Fibroblast of upper back skin (primary cell): ENCODE measurements at places on chromosomes 11 and 22.

GRCh38 chr11:76234021-76234415 lies 27.7 kb upstream of the WNT11 start:
- DNase-seq, result peak; percentile 32

- DNase-seq, result peak; percentile 74
Measured at GRCh38 chr11:118845369-118845768, 38.3 kb upstream of the CXCR5 start.

DNA sequence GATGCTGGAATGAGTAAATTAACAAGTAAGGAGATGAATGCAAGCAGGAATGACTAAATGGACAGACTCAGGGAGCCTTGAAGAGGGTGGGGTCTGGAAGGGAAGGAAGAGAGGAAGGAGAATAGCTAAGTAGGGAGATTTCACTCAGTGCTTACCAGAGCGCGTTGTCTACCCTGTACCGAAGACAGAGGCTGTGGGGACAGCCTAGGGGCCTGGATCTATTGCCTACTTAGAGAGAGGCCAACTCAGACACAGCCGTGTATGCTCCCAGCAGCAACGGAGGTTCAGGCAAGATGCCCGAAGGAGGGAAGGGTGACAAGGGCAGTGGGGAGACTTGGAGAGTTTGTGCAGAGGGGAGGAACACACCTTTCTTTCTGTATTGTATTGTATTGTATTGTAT lies at the start of gene FOLR2:
Gene FOLR2, plus strand, starts transcription at position 157 of the 400 bp plus-strand sequence. CDS start 1,791 bp downstream, outside the sequence.
- DNase-seq, result no peak

DNA sequence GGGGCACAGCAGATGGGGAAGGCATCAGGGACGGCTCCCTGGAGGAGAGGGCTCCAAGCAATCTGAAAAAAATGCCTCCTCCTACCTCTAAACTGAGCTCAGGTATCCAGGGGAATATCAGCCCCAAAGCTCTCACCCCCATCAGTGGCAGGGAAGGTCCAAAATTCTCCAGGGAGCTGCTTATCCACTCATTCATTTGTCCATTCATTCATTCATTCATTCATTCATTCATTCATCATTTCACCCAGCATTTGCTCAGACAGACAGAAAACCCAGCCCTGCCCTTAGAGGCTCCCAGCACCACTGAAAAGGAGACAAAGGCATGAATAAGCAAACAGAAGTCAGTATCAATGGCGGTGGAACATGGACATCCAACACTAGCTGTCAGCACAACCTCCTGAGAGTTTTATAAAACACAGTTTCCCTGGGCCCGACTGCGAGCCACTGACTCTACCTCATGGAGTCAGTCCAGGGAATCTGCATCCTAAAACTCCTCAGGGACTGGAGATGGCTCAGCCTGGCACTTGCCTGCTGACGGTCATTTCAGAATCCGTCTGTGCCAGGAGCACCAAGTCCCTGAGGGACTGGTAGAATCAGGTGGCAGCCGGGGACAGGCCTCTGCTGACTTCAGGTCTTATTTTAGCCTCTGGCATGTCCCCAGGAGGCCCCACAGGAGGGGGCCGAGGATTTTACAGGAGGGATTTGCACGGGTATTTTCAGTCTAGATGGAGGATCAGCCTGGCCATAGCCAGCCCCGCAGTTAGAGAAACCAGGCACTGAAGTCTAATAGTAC lies 164.6 kb downstream of the MN1 start:
- no peak for DNase-seq

DNA sequence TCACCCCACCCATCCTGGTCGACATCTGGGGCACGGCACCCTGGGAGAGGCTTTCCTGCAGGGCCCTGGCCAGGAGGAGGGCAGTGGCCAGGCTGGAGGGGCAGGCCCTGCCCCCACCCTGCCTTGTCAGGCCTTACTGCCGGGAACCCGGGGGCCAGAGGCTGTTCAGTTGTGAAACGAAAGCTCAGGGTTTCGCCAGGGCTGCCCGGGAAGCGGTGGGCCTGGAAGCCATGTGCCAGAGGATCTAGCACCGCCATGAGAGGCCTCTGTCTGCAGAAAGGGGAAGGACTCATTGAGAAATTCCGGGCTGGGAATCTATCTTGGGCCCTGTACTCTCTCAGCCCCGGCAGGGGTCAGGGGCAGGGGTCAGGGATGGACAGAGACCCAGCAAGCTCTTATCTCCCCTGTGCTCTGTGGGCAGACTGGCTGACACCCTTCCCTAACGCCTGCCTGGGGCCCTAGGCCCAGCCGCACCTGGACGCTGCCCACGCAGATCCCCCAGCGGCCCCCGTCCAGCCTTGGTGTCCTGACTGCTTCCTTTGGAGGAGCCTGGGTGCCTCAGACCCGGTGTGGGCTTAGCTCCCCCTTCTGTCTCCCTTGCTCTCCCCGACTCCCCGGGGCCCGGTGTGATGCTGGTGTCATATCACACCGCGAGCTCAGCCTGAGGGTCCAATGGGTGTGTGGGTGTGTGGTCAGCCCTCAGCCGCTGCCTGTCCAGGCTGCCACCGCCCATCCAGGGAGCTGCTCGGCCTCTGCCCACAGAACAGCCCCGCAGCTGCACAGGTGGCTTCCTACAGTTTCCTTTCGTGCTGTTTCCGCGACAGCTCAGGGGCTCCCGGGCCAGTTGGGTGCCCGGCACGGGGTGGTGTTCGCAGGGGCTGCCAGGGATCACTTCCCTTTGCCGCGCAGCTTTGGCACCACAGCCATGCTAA lies 6.5 kb downstream of the PIM3 start:
- no peak for DNase-seq

DNA sequence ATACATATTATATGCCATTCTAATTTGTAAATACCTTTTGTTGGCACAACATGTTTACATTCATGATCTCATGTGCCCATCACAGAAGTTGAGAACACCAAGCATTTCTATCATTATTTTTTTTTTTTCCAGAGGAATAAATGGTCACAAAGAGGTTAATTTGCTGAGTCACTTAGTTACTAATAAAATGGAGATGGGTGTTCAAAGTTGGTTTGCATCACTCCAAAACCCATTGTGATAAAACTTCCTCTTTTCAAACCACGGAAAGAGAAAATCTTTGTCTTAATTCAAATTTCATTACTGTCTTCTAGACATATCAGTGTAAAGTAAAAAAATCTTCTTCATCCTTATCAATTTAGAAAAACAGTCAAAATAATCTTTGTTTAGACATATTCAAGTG lies 636.8 kb upstream of the CCDC179 start:
- no peak for DNase-seq

GRCh38 chr11:78961937-78962701 lies 387.5 kb upstream of the NARS2 start:
- DNase-seq, result peak; percentile 51

DNA sequence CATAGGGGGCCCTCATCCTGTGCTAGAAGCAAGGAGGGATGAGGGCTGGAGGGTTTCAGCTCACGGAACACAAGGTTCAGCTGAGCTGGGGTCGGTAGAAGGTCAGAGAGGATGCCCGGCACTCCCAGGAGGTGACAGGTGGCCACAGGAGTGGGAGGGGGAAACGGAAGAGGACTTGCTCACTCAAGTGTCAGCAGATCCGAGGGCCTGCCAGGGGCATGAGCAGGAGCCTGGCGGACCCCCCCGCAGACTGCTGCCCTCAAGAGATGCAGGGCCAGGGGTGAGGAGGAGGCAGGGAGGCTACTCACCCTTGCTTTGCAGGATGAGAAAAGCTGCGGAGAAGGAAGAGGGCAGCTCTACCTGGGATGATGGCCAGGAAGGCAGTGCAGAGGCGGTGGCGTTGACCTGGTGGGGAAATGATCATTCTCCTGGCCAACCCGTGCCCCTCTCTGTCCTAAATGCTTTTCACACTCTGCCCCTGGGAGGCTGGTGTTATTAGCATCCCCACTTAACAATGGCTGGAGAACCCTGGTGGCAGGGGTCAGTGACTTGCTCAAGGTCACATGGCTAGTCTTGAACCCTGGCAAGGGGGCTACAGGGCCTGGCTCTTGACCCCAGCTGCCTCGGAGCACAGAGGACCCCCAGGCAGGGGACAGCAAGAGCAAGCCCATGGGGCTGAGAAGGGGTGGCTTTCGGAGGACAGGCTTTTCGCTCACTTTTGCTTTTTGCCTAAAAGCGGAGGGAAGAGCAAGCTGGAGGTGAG lies 30.1 kb upstream of the CSNK1E start:
- no peak for DNase-seq

- peak; percentile 71 for DNase-seq
Measured at GRCh38 chr11:70016666-70017367, 61.3 kb upstream of the ANO1 start.

DNA sequence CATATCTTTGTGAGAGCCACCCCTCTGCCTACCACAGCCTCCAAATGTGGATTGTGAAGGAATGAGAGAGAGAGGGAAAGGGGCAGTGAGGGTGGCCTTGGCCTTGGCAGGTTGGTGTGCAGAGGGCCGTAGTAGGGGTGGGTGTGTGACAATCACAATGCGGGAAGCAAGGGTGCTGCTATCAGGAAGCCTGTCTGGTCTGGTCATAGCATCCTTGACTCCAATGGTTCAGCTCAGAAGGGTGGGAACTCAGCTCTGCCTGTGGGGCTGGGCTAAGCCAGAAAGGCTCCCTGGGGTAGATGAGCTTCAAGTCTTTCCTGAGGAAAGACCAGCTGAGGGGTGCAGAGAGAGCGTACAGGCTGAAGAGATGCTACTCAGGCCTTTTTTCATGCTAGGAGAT lies 72.7 kb downstream of the RRM1 start:
- DNase-seq, result no peak

GRCh38 chr11:65225279-65226102 lies 36.3 kb upstream of the POLA2 start:
- DNase-seq, result peak; percentile 51

GRCh38 chr11:6864438-6864837 lies 1.6 kb downstream of the OR10A2 start:
- peak; percentile 22 for DNase-seq

DNA sequence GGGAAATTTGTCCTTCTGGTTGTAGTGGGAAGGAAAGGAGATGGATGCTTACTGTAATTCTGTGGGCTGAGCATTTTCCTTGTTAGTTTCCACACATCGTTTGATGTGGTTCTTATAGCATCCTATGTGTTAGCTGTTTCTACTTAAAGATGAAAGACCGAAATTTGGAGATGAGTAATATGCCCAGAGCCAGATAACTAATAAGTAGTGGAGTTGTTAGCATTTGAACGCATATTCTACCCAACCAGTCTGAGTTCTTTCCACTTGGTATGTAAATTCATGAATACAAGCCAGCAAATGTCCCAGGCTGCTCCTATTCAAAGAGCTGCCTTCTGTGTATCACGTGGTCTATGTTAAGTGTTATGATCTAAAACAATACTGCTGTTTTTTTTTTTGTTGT lies 14.6 kb downstream of the SPECC1L start:
- peak; percentile 69 for DNase-seq

- DNase-seq, result no peak
Measured at GRCh38 chr22:23001463-23001862, 68.9 kb upstream of the GNAZ start.

DNA sequence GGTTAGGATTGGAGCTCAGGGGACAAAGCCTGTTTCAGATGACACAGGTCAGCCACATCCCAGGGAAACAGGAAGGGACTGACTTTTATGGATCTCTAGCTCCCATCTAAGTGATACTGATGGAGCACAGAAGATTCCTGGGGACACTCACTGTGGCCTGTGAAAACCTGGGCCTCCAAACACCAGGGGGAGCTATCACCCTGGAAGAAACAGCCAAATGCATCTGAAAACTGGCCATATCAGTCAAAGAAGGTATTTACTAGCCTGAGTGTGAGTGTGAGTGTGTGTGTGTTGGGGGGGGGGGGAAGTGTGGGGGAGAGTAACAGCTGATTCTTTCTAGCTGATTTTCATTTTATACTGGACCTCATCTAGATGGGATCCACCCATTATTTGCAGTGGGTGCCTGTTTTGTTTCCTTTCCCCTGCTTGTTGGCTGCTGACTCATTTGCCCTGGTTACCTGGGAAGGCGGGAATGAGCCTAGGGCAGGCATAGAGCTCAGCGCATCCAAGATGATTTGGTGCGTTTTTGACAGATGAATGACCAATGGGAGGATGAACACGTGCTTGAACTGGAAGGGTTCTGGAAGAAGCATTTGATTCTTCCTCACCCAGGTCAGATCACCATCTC lies 284.0 kb downstream of the KIRREL3 start:
- DNase-seq, result peak; percentile 49
